ENCODE measurements at places on chromosomes 16 and 17.

GRCh38 chr16:54143934-54144571, 142.5 kb downstream of the IRX3 start:
- no peak for DNase-seq

DNA sequence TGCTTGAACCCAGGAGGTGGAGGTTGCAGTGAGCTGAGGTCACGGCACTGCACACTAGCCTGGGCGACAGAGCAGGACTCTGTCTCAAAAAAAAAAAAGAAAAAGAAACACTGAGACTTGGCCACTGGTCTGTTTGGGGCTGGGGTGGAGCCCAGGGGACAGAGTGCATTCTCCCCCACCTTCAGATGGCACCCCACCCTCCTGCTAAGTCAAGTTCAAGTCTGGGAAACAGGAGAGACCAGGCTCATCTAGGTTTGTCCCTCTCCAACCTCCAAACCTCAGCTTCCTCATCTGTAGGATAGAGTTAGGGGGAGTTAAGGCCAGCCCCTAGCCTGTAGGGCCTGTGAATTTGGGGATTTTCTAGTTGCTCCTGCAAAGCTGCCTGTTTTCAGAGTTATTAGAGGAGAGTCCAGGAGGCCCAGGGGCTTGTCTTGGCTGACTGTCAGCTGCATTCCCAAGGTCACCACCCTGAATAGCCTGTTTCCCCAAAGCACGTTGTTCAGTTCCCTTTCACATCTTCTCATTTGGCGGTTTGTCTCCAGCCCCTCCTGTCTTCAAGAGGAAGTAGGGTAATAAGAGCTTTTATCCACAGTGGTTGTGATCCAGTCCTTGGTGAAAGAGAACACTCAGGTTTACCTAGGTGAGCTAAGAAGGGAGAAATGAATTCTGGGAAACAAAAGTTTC, 2.2 kb downstream of the MT3 start:
- DNase-seq, result no peak

DNA sequence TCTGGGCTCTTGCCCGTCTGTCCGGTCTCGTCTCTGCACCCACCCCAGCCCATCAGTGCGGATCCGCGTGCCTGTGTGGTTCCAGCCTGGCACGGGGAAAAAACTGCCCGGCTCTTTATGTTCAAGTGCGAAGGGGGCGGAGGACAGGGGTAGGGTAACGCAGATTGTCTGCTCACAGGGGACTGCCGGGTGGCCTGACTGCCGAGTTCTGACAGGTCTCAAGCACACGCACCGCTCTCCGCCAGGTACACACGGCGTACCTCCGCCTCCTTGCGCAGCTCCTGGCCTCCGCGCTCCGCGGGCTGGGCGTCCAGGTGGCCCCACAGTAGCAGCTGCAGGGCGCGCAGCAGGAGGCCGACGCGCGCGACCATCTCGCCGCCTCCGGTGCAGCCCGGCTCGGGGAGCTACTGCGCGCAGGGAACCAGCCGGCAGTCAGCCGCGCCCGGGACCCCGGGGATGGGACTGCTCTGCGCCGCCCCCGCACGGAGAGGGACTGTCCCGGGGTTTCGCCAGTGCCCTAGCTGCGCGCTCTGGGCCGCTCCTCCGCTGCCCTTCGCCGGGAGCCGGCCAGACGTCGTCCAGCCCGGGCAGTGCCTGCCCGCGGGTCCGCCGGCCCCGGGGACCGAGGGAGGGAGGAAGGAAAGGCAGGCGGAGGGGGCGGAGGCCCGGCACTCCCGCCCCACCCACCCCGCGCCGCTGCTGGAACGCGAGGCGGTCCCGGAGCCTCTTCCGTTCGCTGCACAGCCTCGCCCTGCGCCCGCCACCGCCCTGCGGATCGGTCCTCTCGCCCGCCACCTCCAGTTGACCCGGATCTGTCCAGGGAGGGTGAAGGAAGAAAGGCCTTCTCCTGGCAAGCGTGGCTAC, at the start of gene MMP28:
Gene MMP28, minus strand, starts transcription at position 635 of the 864 bp plus-strand sequence. Its CDS starts 264 bp downstream, at position 371.
- peak; percentile 24 for DNase-seq

DNA sequence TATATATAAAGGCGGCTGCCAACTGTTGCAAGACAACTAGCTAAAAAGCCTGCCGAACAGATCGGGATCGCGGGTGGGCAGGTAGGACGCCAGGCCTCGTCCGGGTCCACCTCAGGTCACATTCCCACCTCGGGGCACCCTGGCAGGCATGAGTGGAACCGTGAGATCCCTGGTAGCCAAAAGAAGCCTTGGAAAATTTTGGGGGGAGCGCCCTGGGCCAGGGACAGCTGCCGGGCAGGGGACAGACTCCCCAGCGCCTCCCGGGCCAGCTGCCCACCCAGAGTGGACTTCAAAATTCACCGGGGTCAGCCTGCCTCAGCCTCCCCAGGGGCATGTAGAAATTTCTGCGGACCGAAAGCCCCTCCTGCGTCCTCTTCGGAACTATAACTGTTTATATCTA, 760.9 kb downstream of the KCNJ18 start:
- DNase-seq, result no peak

Measured in CD4-positive, alpha-beta T cell treated with Interleukin-17A for 1 hour (primary cell).